Fibroblast of villous mesenchyme (primary cell): ENCODE measurements at places on chromosomes 5 and 9. TPM values are rescaled to one million over a fixed set of nuclear protein-coding genes. Genes with fewer than 3 reads are reported as not detected.

TMEM252 gene
- not detected in 2 replicates for total RNA-seq

DNA sequence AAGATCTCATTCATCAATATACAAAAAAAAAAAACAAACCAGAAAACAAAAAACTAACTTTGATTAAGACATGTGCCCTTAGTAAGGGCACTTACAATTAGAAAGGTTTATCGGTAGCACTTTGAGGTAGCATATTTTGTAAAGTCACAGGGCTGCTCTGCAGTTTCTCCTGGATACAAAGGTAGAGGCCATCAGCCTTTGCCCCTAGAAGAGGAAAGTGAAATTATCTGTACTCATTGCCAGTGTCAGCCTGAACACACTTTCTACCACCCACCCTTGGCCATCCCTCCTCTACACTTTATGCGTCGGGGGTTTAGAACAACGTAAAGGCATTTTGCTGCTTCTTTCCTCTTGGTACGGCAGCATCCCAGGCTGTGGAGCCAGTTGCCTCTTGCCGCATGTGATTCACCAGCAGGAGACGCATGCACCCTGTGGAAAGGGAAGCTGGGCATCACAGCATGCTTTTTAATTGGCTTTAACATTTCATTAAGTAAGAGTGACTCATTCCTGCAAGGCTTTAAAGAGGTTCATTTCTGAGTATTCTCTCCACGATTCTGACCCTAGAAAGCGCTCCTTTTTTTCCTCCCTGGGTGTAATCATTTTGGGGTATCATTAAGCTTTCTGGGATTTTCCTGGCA is 84.6 kb downstream of the CEMIP2 start:
- DNase-seq = peak; percentile 84

DNA sequence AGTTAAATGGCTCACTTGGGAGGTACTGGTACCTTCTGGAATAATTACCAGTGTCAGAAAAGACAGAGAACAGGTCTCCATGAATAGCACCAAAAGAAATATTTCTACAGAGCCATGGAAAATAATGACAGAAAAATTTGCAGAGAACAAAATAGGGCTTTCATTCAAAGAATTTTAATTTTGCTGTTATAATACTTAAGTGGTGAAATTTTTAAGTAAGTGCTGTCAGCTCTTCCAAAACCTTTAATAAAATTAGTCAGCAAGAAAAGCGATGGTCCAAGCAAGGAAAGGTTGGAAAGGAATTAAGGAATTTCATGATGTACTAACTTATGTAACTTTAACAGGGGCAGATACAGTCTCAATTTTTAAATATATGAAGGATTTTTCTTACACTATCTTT is 359.2 kb downstream of the NR2F1-AS1 start:
- DNase-seq = no peak

DNA sequence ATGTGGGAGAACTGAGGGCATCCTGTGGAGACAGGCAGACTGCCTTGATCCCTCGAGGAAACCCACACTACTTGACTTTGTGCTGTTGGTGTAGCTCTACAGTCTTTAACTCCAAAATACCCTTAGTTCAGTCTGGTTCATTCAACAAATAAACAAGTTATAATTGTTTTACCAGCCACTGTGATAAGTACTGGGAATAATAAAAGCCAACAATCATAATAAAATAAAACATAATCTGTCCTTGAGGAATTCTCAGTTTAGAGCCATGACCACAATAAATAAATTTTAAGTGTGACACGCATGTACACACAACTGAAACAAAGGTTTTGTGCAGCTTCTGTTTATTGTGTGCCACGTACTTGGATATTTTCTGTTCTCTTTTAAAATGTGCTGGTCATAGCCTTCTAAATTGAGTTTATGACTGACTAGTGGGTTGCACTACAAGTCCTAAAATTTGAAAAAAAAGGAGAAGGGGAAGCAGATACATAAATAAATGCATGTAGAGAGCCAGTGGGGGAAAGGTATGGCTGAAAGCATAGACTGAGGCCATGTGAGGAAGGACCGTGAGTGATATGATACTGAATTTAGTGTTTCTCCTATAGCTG is 6.2 kb upstream of the SCAMP1 start:
- DNase-seq = no peak

- DNase-seq = peak; percentile 97
Measured at GRCh38 chr5:38809388-38810359, 36.1 kb upstream of the OSMR start.

PCDHA12 gene
- under 0.01 TPM in 2 replicates for total RNA-seq

- DNase-seq = peak; percentile 6
Measured at GRCh38 chr5:66829826-66830225, 233.6 kb downstream of the MAST4 start.

DNA sequence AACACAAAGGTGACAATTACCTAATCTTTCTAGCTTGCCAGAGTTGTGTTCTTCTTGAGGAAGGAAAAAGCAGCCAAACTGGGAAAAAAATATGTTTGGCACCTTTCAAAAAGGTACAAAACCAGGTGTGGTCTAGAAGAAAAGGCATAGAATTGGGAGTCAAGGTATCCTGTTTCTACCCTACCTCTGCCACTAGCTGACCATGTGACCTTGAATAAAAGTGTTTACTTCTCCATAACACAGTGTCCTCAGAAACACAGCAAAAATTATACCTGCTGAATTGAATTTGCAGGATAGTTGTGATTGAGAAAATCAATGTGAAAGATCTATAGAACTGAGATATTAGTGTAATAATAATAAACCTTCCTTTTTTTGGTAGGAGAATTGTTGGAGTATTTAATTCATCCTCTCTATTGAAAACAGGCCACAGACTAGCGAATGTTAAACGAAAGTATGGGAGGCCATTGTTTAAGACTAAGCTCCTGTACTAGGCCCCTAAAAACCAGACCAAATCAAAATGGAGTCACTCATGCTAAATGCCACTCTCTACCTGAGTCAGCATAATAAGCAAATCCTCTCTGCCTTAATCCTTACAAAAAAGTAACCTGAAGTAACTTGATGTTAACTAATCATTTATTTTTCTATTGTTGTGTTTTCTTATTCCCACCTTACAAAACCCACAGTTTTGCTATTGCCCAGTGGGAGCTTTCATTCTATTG is 12.6 kb downstream of the CYFIP2 start:
- no peak for DNase-seq

GRCh38 chr5:91486638-91487037 is 103.5 kb upstream of the ARRDC3 start:
- peak; percentile 20 for DNase-seq

- DNase-seq = no peak
Measured at GRCh38 chr5:128673411-128673957, 135.4 kb upstream of the FBN2 start.

DNAJC25 gene
- 7.1 and 9.9 TPM in 2 replicates for total RNA-seq

DNA sequence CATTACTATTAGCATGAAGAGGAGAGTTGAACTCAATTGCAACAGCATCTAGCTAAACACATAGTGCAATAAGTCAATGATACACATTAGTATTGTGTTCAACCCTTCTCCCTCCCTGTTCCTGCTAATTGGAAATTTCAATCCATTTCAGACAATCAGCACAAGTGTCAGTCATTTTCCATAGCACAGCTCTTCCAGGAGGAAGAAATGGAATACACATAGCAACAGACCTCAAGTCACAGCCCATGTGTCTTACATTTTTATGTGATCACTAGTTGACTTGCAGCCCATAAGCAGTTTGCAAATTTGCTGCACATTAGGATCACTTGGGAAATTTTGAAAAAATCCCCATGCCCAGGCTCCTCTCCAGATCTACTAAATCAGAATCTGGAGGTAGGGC is 636.9 kb downstream of the TLE4 start:
- no peak for DNase-seq
